ENCODE measurements at places on chromosomes 5 and 9. TPM values are rescaled to one million over a fixed set of nuclear protein-coding genes. Genes with fewer than 3 reads are reported as not detected.

The FOXE1 gene
- not detected for total RNA-seq

GRCh38 chr5:16732356-16732755 lies 115.6 kb upstream of the RETREG1 start:
- DNase-seq, result no peak

GRCh38 chr5:146290318-146290717 lies 48.3 kb upstream of the POU4F3 start:
- DNase-seq, result no peak

The GPR150 gene
- total RNA-seq, result 9.6 TPM

The PCDHB8 gene
- total RNA-seq, result 0.11 TPM
